T-cell (primary cell): ENCODE measurements at places on chromosomes 3 and 15. TPM values are rescaled to one million over a fixed set of nuclear protein-coding genes. Genes with fewer than 3 reads are reported as not detected.

DNA sequence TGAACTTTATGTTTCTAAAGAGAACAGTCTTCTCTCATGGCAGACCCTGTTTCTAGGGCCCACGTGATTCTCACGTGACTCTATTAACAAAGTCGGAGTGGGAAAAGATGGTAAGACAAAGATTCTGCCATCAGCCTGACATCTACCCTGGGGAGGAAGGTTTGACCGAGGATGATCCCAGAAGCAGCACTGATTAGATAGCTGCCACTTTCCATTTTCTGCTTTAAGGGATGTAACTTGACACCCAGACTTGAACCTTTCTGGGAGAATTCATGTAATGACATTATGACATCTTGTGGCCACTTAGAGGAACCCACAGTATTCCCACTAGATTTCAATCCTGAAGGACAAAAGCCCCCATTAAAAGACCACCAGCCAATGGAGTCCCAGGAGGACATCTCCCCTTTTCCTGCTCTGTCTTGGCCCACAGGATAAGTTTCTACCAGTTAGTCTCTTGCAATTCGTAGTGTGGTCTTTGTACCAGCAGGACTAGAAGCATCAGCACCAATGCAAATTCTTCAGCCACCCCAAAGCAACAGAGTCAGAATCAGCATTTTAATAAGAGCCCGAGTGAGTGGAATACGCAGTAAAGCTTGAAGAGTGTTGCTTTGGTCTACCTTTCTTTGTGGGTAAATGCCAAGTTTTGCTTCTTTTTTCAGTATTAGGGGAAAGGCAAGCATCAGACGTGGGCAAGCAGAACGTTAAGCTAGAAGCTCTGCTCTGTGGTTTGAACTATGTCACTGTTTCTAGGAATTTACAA is 480.5 kb upstream of the PROK2 start:
- no peak for DNase-seq

Gene SPESP1
- not detected for total RNA-seq

DNA sequence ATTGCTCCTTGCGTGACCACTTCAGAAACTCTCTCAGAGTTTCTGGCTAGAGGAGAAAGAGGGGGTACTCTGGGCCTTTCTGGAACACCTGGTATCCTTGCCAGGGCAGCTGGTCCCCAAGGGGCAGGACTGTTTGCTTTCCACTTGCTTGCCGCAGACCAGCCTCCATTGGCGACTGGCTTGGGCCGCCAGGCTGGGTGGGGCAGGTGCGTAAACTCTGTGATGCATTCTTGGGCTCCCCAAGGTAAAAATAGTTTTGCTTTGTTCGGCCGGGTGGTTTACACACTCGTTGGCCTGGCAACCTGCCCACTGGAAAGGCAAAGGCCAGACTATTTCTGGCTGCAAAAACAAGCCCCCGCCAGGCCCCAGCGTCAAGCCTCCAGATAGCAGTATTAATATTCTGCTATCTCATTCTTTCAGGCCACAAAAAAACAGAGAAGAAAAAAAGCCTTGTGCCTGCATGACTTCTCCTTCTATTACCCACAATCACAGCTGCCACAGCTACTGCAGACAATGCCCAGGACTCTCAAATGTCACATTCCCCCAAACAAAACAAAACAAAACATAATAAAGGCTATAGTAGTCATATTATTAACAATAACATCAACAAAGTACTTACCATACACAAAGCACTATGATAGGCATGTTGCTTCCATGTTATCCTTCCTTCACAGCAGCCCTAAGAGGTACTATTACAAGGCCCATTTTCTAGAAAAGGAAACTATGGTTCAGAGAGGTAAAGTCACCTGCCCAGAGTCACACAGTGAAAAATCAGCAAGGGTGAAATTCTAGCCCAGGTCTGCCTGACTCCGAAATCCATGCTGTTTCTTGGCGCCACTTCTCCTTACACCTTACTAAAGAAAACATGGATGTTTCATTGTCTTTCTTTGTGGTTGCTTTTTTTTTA is 14.0 kb upstream of the SSUH2 start:
- DNase-seq = no peak

Gene GRAMD1C
- 1.9 TPM for total RNA-seq

Gene MESP2
- total RNA-seq = not detected

DNA sequence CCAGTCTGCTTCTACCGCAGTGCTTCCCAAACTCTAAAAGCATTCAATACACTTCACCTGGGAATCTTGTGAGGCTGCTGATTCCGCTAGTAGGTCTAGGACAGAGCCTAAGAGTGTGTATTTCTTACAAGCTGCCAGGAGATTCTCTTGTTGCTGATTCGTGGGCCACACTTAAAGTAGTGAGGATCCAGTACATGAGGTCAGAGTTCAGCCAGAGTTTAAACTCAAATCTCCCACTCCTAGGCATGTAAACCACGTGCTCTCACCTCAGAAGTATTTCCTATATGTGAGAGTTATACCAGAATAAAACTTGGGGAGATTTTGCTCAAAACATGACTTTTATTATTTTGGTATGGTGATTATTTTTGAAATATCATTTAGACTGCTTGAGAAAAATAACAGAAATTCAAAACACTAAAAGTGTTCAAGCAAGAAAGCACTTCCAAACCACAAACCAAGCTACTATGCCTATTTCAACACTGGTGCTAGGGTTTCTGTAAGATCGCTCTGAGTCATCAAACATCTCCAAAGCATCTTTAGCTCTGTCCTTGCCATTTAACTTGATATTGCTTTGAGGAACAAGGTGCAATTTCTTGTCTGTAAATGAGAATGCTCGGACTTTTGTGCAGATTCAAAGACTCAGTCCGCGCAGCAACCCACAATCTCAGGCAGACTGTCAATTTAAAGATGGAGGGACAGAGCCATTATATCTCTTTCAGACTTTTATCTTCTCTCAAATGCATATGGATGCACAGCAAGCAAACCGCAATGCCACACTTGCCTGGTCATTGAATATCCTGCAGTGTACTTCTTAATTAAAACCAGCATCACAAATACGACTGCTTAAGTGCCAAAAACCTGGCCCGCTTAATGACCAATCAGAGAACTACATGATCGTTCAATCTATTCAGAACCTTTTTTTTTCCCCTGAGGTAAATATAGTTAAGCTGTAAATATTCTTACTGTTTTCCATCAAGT is 59.8 kb downstream of the AGTR1 start:
- DNase-seq = no peak

GRCh38 chr15:100043692-100044091 is 298.1 kb downstream of the ADAMTS17 start:
- no peak for DNase-seq

Gene CD80
- total RNA-seq = 1.3 TPM

DNA sequence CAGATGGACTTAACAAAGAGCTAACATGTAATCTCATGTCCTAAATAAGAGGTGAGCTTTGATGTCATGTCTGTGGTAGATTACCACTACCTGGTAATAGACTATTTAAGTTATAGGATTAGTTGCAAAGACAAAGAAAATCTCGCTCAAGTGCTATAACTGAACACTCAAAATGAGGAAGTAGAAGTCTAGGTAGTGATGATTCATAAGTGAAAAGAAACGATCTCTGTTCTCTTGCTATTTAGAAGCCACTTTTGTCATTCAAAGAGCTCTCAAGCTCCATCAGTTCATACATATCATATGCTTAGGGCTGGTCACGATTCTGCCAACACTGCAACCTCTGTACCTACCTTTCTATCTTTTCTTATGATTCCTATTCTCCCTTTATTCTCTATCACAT is 110.9 kb downstream of the EDEM1 start:
- DNase-seq = no peak

Gene ZBED2
- total RNA-seq = not detected

GRCh38 chr3:65252266-65252665 is 564.5 kb upstream of the ADAMTS9 start:
- no peak for DNase-seq

DNA sequence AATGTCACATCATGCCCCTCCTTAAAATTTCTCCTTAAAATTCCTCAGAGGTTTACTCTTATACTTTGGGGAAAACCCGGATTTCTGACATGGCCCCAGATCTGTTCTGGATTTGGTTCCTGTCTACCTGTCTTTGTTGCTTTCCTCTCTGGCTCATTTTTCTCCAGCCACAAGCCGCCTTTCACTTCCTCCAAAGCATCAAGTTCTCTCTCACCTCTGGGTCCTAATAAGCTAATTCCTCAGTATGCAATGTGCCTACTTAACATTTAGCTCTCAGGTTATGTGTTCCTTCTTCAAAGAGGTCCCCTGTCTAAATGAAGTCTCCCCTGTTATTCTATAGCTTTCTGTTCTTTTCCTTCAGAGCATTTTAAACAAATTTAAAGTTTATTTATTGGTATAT is 16.1 kb downstream of the HMG20A start:
- DNase-seq = no peak

Gene HGD
- total RNA-seq = 2.0 TPM

Gene CEMIP
- total RNA-seq = 1.2 TPM

Gene CSNK1G1
- 23.6 TPM for total RNA-seq

Gene CD276
- 0.76 TPM for total RNA-seq

- no peak for DNase-seq
Measured at GRCh38 chr15:70240082-70240481, 142.4 kb upstream of the TLE3 start.

DNA sequence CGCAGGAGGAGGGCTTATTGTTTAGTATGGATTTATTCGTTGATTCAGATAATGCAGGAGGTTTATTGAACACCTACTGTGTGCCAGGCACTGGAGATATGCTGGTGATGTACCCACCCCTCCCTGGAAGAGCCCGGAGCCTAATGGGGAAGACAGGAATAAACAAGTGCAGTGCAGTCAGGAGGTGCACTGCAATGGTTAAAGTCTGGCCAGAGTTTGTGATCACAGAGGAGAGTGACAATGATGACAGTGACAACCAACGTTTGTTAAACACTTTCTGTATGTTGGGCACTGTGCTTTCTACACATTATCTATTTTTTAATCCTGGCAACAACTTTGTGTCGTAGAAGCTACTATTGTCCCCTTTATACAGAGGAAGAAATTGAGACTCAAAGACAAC is 70.4 kb downstream of the THSD4 start:
- DNase-seq = no peak

GRCh38 chr3:107345822-107346405 is 31.3 kb upstream of the CCDC54 start:
- DNase-seq = no peak

DNA sequence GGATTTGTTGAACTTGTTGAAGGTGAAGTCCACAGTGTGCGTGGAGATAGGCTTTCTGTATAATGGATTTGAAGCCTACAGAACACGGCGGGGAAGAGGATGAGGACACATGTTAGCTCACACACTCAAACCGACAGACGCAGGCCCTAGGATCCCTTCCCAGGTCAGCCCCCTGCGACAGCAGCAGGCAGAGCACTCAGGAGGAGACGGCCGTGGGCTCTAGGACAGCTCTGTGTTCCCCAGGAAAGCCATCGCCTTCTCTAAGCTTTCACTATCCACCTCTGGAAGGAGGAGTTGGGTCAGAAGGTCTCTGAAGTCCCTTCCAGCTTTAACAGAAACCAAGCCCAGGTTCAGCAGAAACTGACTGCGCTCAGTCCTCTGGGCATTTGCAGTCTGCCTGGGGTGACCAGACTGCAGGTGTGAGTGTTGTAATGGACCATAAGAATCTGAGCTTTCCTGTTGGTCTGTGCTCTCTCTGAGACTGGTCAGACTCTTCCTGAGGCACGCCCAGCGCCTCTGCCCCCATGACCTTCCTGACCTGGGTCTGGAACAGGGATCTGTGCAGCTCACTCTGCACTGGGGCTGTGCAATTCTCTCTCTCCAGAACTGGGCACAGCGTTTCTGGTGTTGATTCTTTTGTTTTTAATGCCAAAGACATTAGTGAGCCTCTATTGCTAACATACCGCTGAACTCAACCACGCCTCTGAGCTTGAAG is 33.5 kb downstream of the UMPS start:
- DNase-seq = no peak

DNA sequence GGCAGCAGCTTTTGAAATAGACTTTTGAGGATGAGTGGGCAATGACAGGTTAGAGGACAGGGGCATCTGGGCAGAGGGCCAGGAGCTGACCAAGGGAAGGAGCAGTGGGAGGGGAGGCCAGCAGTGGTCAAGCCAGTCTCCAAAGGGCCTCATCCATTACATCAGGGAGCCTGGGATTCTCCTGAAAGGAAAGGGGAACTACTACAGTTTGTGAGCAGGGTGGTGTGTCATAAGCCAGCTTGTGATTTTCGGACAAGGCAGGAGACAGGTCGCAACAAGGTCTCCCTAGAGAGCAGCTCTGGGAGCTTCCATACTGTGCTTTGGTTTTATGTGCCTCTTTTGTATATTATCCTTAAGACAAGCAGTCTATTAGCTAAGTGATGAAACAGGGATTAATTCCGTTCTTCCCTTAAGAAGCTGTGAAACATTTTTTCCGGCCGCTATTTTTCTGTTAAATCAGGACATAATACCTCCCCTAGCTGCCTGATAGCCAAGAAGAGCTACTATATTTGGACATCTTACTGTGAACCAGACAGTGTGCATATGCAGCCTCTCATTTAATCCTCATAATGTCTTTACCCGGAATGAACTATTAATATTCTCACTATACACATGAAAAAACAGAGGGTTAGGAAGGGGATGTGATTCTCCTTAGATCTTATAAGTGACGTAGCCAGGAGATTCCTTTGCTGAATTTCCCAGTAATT is 46.4 kb downstream of the C2CD4B start:
- DNase-seq = no peak

- DNase-seq = no peak
Measured at GRCh38 chr3:79418855-79419621, 348.8 kb downstream of the ROBO1 start.

Gene SAMMSON
- total RNA-seq = not detected

DNA sequence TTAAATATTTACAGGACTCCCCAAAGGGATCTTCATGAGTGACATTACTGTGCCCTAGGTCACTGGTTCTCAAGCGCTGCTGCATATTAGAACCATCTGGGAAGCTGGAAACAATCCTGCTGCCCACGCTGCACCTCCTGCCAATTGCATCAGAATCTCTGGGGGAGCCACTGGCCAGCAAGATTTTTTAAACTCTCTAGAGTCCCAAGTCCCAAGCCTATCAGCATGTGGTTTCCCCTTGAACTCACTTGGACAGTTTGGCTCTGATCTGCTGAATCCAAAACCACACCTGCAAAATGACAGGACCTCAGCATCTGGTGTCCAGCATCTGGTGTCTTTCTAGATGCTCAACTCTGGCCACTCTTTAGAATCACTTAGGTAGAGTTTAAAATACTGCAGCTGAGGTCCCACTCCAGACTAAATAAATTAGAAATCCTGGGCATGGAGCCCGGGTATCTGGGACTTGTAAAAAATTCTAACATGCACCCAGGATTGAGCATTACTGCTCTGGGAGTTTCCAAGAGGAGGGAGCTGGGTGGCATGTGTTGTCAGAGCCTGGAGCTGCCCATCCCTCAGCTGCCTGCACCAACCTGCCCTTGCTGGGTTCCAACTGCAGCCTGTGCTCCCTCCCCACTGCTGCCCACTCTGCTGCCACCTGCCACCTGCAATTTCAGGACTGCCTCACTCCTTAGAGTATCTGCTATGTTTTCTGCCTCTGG is 311.3 kb downstream of the SLC9A9 start:
- DNase-seq = no peak
